CD4-positive, alpha-beta T cell treated with Interleukin-2 at 100 ng/mL for 4 hours (primary cell): ENCODE measurements at places on chromosomes 7 and 10.

- DNase-seq: no peak
Measured at GRCh38 chr10:121600611-121601010, 2.4 kb upstream of the FGFR2 start.

GRCh38 chr7:6533893-6534495 is 17.3 kb downstream of the GRID2IP start:
- DNase-seq: no peak

DNA sequence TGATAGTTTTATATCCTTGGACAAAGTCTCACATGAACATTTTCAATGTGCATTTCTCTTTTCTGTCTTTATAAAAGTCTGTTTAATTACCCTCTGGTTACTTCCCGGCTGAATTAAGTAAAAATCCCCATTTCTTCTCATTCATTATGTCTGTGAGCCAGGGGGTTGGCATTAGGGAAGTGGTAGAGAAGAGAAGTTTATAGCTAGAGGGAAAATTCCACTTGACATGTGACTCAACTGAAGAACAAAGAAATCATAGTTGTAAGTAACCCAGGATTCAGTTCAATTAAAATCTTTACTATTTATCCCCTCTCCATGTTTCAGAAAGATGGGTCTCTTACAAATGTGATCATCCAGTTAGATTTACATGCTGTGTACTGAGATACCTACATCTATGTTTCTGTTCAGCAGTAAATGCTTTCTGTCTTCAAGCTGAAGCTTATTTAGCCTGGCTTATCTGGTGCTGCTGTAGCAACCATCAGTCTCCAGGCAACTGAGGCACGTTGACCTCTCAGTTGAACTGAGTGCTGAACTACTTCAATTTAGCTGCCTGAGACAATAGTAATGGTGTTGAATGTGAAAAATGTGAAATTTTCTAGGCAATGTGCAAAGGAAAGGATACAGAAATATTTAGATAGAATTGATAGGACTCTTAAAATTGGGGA is 181.6 kb downstream of the MLLT10 start:
- DNase-seq: no peak

DNA sequence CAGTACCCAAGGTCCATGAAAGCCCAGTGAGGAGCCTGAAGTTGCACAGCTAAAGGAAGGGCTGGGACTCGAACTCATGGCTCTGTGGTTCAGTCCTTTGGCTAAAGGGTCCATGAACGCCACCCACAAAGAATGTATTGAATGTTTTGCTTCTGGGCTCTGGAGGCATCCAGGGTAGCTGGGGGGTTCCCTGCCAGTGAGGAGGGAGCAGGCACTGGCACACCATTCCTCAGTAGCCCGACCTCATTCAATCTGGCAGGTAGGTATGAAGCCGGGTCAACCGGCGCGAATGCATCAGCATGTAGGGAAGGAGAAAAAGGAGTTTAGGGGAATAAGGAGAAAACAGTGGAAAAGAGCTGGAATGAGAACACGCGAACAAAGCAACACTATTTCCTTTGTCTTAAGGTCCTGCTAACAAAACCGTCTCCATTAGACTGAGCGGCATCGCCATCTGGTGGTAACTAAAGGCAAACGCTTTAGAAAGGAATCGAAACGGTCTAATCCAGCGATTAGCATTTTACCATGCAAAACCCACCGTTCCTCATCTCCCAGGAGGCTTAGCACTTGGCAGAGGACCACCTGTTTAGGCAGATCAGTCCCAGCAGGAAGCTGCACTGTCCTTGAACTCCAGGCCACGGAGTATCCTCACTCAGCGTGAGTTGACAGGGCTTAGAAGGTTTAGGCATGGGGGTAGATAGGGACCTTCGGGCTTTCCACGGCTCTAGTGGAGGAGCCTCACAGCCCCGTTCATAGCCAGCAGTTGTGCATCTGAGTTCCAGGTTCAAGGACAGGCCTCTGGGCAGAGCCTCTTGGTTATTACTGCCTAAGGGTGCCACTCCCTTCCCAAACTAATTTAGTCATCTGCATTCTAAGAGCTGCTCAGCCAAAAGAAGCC is 122.8 kb downstream of the UBE2H start:
- peak; percentile 68 for DNase-seq

DNA sequence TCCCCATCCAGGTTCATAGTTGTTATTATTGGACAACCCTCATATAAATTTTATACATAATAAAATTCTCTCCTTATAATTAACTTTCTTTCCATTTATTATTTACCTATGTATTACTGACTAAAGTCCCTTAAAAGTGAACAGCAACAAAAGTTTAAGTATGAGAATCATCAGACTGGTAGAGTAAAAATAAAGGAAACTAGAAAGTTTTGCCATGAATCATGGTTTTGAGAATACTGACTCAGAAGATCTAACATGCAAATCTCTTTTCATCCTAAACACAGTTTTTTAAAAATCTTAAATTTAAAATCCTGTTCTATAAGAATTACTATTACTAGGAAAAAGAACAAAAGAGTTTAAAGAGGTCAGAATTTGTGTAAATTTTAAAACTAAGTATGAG is 32.1 kb downstream of the HERC4 start:
- DNase-seq: no peak

- DNase-seq: no peak
Measured at GRCh38 chr7:42091461-42092291, 145.3 kb downstream of the GLI3 start.

- peak; percentile 35 for DNase-seq
Measured at GRCh38 chr10:17238445-17239291, 10.6 kb downstream of the VIM start.

GRCh38 chr7:90412458-90413184 is 9.4 kb downstream of the CLDN12 start:
- DNase-seq: no peak
